Stimulated activated CD4-positive, alpha-beta T cell treated with anti-CD3 and anti-CD28 coated beads, Interleukin-1b, Interleukin-23, amount 100 ng/mL, for 1 hour (primary cell): ENCODE measurements at places on chromosomes 12 and 14.

DNA sequence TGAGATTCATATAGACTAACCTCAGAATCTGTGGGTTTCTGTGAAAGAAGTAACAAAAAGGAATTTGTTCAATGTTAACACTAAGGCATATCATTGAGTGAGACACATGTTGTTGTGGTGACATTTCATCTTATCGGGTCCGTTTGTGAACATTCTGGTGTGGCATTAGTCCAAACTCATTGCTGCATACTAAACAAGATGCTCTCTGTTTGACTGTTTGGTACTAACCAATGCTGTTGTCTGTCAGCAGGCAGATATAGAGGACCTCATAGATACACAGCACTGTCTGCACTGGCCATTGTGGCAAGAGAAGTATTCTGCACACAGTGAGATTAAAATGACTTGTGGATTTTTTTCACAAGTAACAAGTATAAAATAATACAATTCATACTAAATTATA lies 41.2 kb downstream of the SLC25A21 start:
- DNase-seq: no peak

DNA sequence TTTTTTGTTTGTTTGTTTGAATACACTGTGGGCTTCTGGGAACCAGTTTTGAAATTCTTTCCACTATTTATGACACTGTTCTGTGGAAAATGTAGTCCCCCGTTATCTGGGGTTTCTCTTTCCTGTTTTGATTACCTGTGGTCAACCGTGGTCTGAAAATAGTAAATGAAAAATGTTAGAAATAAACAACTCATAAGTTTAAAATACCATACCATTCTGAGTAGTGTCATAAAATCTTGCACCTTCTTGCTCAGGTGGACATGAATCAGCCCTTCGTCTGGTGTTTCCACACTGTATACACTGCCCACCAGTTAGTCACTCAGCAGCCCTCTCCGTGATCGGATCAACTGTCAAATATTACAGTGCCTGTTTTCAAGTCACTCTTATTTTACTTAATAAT lies 5.1 kb upstream of the PAPOLA start:
- DNase-seq: no peak

GRCh38 chr12:116731801-116732200 lies 6.1 kb downstream of the SPRING1 start:
- DNase-seq: no peak

DNA sequence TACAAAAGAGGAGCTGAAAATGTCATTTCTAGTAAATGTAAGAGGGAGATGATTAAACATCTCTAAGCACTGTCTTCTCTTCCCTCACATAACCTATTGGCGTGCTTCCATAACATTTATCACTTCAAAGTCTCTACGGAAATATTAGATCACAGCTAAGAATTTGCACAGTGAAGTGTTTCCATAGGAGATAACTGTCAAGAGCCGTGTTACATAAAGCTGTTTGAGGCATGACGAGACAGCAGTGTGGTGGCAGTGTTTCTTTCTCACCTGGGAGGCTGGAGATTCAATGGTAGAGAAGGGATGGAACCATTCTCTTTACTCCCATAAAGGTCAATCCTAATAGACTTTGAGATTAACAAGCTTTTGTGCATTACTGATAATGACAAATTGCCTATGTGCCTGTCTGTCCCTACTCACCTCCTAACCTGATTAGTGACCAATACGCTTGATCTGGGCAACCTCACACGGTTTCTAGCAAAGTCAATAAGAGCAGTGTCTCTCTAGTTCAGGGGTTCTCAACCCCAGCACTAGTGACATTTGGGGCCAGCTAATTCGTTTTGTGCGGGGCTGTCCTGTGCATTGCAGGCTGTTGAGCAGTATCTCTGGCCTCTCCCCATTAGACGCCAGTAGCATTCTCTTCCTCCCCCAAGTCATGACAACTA lies 35.3 kb downstream of the FBXW8 start:
- DNase-seq: no peak

- DNase-seq: no peak
Observed at GRCh38 chr14:67423424-67423823, 11.5 kb upstream of the PLEK2 start.

- no peak for DNase-seq
Observed at GRCh38 chr12:11746940-11747716, 97.7 kb downstream of the ETV6 start.

GRCh38 chr12:54479421-54479820 lies 6.0 kb upstream of the GTSF1 start:
- DNase-seq: no peak

GRCh38 chr12:103572312-103573045 lies 14.6 kb upstream of the STAB2 start:
- DNase-seq: no peak

GRCh38 chr14:33455654-33456345 lies 495.1 kb downstream of the EGLN3 start:
- DNase-seq: no peak

DNA sequence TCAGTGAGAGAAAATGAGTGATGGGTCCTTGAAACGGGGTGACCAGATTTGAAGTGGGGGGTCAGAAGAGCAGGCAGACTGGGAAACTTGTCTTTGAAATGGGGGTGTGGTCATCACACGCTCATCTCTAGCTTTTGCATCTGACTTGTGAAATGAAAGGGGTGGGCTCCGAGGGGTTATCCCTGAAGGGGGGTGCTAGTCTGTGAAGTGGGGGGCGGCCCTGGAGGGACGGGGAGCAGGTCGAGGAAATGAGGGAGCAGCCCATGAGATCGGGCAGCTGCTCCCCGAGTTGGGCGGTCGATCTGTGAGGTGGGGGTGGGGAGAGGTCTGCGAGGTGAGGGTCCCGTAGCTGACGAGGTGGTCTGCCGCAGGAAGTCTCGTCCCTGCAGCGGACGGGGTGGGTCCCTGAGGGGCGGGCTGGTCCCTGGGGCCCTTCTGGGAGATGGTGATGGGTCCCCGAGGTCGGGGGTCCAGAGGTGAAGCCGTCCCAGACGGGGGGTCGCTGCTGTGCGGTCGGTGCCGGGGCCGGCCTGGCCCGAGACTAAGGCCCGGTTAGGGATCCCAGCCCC lies 542 bp downstream of the PXN start:
- no peak for DNase-seq

- no peak for DNase-seq
Observed at GRCh38 chr14:78259831-78260230, 89.7 kb downstream of the NRXN3 start.

GRCh38 chr12:32105986-32106516 lies 596 bp upstream of the BICD1 start:
- no peak for DNase-seq

- no peak for DNase-seq
Observed at GRCh38 chr14:81200054-81200453, 20.7 kb downstream of the GTF2A1 start.

GRCh38 chr12:56591961-56592360 lies 38.2 kb downstream of the BAZ2A start:
- no peak for DNase-seq
